ENCODE measurements at places on chromosomes 1 and 21.

- DNase-seq = no peak
Measured at GRCh38 chr1:235336903-235337302, 8.5 kb downstream of the GGPS1 start.

GRCh38 chr1:22018583-22019559 lies 17.4 kb downstream of the CELA3A start:
- DNase-seq = peak; percentile 35

DNA sequence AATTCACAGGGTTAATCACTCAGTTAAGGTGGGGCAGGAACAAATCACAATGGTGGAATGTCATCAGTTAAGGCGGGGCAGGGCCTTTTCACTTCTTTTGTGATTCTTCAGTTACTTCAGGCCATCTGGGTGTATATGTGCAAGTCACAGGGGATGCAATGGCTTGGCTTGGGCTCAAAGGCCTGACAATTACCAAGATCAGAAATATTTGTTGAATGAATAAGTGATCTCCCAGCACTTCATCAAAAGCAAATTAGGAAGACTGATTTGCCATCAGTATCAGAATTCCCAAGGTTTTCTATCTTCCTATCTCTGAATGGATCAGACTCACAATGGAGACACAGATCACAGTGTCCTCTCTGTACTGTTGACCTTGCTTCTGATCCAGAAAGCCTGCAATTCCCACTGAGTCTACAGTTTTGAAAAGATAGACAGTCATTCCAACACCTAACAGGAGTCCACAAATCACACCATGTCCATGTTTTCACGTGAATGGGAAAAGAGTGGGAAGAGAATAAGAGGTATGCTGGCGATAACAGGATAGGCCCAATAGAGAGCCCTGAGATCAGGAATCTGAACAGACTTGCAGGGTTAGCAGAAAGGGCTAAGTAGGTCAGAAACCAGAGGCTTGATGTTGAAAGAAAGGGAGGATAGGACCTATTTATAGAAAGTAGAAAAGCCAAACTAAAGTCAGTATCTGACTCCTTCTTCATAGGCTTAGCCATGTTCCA lies 75.3 kb downstream of the KCNK1 start:
- DNase-seq = no peak

GRCh38 chr1:76209648-76210047 lies 135.1 kb downstream of the ST6GALNAC3 start:
- DNase-seq = no peak

DNA sequence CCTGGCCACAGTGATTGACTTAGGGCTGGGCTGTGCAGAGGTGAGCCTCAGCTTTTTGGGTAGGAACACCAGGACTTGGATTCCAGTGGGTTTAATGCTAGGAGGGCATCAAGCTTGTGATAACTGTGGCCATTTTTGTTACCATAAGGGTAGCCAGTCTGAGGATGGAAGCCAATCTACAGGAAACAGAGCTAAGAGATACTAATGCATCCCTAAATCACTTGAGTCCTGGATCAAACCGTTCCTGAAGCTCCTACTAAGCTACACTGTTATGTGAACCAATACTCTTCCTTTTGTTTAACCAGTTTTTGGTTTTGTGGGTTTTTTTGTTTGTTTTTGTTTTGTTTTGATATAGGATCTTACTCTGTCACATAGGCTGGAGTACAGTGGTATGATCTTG lies 12.2 kb downstream of the KIAA2013 start:
- no peak for DNase-seq

- no peak for DNase-seq
Measured at GRCh38 chr21:39004634-39005501, 178.4 kb downstream of the PSMG1 start.

- DNase-seq = no peak
Measured at GRCh38 chr1:166350490-166350889, 183.7 kb upstream of the FAM78B start.
